ENCODE measurements at places on chromosomes 1 and 21. TPM values are rescaled to one million over a fixed set of nuclear protein-coding genes. Genes with fewer than 3 reads are reported as not detected.

The AGBL4 gene
- total RNA-seq: 1.6 TPM

The FNDC7 gene
- not detected for total RNA-seq

The RIPK4 gene
- 0.93 TPM for total RNA-seq

The RABGGTB gene
- 48.3 TPM for total RNA-seq

The WDR26 gene
- total RNA-seq: 63.9 TPM

The ATF6 gene
- 28.6 TPM for total RNA-seq

The GPR3 gene
- total RNA-seq: not detected

The GLIS1 gene
- 0.16 TPM for total RNA-seq

Data from gastroesophageal sphincter (tissue), 4 donors.